ENCODE measurements at places on chromosomes 1 and 21.

DNA sequence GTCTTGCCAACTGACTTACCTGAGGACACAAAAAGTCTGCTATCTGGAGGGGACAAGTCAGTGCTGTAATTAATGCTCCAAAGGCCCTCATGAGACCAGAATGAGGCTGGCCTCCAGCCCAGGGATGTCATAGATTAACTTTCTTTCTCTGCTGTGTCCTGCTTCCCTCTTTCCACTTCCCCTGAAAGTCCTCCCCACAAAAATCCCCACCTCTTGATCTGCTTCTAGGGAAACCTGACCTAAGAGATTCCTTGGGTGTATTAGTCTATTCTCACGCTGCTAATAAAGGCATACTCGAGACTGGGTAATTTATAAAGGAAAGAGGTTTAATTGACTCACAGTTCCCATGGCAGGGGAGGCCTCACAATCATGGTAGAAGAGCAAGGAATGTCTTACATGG is 39.2 kb downstream of the RUNX3 start:
- no peak for DNase-seq

DNA sequence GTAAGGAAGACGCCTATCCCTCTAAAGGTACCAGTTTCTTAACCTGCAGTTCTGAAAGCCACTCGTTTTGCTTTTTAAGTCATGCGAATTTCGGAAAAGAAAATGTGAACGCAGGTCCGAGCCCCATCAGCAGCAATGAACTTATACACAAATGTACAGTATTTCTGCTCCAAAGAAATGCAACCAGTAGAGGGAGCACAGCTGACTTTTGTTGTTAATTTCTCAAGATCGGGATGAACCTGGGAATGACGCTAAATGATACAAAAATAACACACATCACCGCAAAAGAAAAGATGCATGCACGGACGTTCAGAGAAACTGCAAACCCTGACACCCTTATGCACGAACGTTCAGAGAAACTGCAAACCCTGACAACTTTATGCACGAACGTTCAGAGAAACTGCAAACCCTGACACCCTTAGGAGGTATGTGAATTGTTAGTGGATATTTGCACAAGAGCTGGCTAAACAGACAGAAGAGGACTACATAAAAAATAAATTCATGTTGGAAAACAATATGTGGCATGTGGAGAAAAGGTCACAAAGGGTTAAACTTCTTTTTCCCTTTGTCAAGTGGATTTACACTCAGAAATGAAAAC is 3.5 kb upstream of the TIAM1 start:
- no peak for DNase-seq

DNA sequence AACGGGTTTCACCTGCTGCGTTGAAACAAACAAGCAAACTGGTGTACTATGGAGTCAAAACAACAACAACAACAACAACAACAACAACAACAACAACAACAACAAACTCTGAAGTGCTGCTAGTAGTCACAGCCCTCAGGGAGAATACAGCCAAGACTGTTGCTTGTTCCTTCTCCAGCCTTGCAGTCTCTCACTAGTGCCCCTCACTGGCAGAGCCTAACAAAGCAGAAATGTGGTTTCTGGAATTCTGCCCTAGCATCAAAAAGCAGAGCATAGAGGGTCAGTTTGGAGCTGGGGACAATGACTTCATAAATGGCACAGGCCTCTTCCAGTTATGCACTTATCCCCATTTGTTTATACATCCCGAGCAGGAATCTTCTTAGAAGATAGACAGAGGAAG is 187.4 kb downstream of the KCNK2 start:
- no peak for DNase-seq

DNA sequence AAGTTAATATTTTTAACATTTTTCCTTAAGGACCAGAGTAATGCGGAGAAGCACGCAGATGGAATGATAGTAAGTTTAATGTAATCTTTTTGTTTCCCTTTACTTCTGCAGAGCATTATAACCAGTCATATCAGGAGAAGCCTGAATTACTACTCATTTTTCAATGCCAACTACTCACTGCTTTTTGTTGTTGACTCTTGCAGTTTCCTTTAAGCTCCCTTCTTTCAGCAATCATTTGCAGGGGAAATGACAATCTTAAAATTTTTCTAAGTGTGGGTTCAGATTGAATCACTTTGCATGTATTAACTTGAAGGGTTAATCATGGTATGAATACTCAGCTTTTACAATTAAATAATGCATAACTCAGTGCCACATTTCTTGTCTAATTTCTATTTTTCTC is 122.2 kb downstream of the NRDC start:
- DNase-seq, result no peak

DNA sequence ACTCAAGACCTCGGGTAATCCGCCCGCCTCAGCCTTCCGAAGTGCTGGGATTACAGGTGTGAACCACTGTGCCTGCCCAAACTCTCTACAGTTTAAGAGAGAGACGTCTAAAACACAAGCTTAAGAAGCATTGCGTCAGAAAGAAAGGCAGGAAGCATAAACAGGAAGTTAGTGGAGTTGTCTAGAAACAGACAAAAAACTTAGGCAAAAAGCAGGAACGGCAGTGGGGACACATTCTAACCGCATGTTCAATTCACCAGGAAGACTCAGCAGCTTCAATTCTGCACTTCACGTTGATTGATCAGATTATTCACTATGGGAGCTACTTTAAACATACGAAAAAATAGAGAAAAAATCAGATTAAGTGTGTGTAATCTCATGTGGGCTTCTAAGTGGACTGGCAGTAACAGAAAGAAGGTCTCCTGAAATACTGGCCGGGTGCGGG is 7.4 kb downstream of the CFAP74 start:
- peak; percentile 74 for DNase-seq

- no peak for DNase-seq
Observed at GRCh38 chr1:184803180-184803492, 48.5 kb upstream of the EDEM3 start.

- no peak for DNase-seq
Observed at GRCh38 chr1:229669333-229669732, 43.3 kb downstream of the URB2 start.

GRCh38 chr1:65975708-65976107 is 183.0 kb downstream of the PDE4B start:
- no peak for DNase-seq

DNA sequence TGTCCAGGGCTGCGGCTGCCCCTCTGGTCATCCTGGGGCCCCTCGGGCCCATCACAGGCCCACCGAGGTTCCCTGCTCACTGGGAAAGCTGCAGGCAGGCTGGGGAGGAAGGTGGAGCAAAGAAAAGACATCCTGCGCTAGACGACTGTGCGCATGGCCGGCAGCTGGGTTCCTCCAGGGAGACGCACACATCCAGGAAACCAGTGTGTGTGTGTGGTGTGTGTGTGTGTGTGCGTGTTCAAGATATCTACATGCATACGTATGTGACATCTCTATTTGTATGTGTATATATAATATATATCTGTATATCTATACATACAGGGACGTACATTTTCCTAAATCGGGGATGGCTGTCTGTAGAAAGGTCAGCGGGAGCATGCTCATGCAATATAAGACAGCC is 63.7 kb downstream of the ACOT7 start:
- DNase-seq, result no peak

- DNase-seq, result no peak
Observed at GRCh38 chr1:101216623-101217022, 20.2 kb upstream of the S1PR1 start.

GRCh38 chr1:24536391-24536840 is 19.5 kb upstream of the NCMAP start:
- peak; percentile 27 for DNase-seq

DNA sequence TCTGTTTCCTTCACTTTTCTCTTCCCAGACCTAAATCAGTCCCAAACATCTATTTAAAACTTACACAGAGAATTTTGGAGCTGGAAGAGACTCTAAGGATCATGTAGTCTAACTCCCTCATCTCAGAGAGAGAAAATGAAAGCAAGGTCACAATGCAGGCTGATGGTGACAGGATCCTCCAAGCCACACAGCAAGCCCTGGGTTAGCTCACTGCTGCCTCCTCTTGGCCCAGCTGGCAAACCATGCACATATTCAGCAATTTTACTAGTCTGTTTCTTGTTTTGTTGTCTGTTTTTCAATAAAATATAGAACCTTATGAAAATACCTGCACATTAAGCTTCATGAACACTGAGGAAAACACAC is 27.7 kb upstream of the LY9 start:
- DNase-seq, result peak; percentile 76

DNA sequence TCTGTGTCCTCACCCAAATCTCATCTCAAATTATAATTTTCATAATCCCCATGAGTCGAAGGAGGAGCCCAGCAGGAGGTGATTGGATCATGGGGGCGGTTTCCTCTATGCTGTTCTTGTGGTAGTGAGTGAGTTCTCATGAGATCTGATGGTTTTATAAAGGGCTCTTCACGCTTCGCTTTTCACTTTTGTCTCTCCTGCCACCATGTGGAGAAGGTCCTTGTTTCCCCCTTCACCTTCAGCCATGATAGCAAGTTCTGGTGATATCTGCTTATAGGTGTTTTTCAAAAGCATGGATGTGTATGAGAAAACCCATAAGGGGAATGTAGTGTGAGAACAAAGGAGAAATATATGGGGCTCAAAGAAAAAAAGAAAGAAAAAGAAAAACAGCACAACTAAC is 405.9 kb upstream of the RGS18 start:
- no peak for DNase-seq

- DNase-seq, result no peak
Observed at GRCh38 chr1:31310198-31310597, 13.4 kb downstream of the ZCCHC17 start.

DNA sequence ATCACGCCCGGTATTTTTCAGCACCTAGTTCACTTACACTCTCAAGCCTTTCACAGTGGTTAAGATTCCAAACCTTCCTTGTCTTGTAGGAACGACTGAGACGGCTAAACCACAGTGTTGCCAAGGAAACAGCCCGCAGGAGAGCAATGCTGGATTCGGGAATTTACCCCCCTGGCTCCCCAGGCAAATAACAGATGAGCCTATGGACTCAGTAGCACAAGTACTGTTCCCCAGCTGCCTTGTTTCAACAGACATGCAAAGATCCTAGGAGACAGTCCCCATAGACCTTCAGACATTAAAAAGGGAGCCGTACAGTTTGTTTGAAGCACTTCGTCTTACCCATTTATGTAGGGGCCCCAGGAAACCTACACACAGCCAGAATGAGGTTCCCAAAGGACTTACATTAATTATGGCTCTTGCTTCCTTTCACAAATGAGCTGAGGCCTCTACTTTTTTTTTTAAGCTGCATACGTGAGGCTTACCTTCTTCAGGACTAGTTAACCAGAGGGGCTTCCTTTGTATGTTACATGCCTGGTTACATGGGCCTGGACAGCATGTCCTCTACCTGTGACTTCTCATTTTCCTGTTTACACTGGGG is 2.7 kb downstream of the SNAPIN start:
- no peak for DNase-seq

Data from CD14-positive monocyte (primary cell).